ENCODE measurements at places on chromosomes 6 and 20.

DNA sequence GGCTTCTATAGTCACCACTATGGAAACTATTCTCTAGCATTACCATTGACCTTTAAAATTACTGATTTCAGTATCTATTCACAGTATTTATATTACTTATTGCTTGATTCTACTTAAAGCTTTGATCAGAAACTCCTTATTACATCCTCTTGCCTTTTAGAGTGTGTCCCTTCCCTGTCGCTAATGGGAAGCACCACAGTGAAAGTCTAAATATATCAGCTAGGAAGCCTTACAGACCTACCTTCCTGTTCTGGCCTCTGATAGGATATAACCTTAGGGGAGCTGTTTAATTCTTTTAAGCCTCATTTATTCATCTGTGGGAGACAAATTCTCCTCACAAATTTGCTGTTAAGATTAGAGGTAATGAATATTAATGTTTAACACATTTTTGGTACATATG lies 122.7 kb downstream of the ADGRB3 start:
- no peak for DNase-seq

DNA sequence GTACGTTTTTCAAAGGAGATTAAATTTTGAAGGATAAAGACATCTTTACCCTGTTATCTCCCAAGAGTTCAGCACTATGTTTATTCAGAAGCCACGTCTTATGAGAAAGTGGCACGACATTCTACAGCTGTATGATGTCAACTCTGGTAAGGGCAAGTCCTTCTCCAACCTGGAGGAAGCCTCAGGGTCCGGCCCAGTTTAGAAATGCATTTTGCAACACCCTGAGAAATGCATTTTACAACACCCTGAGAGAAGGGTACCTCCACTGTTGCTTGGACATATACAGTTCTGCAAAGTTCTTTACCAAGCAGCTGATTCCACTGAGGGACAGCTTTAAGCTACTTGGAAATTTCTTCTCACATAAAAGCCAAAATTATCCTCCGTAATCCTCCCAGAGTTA lies 17.5 kb downstream of the NAPB start:
- no peak for DNase-seq

DNA sequence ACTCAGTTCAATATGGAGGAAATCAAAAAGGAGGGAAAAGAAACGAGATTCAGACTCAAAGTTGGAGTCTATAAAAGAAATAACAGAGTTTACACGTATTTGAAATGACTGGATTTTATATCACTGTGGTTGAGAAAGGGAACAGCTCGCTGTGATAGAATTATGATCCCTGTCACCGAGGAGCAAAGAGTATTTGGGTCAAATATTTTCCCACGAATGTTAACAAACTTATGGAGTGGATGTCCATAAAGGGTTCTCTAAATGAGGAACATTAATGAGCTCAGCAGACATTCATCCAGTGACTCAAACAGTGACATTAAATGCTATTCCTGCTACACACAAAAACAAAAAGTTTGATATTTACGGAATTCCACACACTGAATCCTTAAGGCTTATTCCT lies 57.9 kb downstream of the FHL5 start:
- no peak for DNase-seq

DNA sequence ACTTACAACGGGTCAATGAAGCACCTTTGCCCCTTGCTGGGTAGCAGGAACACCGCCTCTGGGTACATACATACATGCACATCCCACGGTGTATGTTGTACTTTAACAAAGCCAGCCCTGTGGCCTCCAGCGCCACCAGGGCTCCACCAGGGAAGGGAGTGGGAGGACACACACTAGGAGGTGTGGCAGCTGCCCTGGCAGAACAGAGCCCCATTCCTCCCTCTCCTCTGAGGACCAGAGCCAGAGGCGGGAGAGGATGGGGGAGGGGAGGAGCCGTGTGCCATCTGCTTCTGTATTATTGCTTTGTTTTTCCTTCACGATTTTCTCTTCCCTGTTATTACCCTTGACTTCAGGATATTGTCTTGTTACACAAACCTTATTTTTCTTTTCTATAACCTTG lies 105.8 kb upstream of the TRAF3IP2 start:
- DNase-seq, result no peak

- no peak for DNase-seq
Observed at GRCh38 chr6:46138281-46138680, 8.5 kb downstream of the ENPP4 start.

DNA sequence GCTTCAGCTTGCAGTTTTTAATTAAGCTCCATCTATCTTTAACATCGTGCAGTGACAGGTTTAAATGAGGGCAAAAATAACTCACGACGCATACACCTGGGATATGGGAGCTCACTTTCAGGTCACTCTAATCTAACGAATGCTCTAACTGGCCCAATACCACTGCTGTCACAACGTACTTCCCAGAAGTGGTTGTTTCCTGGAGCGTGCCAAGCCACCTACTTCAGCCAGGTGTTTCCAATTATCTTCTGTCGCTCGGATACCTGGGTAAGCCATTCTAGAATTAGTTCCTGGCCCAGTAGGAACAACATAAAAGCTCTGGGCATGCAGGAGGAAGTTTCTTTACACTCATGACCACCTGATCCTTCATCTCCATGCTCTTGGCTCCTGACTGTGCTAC lies 147.4 kb downstream of the FOXC1 start:
- no peak for DNase-seq

- DNase-seq, result no peak
Observed at GRCh38 chr20:61382194-61382593, 130.1 kb downstream of the CDH4 start.

GRCh38 chr6:148831531-148831930 lies 84.7 kb downstream of the UST start:
- no peak for DNase-seq

- DNase-seq, result no peak
Observed at GRCh38 chr6:157029980-157030690, 253.0 kb downstream of the ARID1B start.

- no peak for DNase-seq
Observed at GRCh38 chr6:53744321-53744720, 50.5 kb upstream of the LRRC1 start.

DNA sequence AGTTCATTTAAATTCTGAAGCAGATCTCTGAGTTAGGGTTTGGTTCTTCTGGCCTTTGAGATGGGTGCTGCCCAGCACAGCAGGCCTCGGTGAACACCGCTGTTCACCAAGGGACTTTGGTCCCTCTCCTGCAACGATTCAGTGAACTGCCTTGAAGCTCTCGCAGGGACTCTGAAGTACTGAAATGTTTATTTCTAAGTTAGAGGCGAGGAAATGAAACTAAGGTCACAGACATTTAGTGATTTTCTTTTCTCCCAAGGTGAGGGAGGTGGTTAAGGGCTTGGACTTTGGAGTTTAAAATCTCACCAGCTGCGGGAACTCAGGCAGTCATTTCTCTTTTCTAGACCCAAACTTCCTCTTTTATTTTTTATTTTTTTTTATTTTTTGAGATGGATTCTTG lies 26.2 kb downstream of the E2F3 start:
- DNase-seq, result no peak

- DNase-seq, result no peak
Observed at GRCh38 chr20:25129428-25129827, 47.5 kb upstream of the VSX1 start.

DNA sequence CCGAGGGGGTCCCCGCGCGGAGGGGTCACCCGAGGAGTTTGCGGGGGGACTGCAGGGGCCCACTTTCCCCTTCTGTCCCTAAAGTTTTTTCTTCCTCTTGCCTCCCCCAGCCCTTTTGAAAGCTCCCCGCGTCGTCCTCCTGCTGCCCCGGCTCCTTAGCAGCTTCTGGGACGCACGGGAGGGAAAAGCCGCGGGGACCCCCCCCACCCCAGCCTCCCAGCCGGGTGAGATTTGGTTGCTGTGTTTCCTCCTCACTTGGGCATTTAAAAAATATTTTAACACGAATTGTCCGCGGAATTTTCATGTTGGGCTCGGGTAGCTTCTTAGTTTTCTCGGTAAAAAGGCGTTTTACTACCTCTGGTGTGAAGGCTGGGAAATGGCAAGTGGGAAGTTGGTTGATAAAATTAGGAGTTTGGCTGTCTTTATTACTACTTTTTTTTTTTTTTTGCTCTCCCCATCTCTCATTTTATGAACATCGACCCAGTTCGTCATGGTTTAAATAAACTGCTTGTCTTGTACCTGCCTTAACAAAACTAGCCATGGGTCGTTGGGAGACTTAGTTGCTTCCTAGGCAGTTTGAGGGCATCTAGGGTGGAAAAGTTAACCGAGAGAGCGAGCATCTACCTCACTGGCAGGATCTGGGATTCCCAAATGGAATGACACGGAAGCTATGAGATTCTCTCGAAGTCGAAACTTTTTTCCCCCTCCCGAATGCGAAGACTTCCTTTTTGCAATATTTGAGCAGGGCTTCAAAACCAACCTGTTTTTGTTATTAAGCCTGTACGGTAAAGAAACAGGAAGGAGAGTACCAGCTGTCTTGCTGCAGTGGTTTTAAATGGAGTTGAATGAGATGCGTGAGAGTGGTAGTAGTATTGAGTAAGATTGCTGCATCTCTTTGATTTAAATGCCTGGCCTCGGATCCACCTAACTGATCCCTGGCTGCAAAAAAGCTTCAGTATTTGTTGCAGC lies 868 bp downstream of the NCOA3 start:
- DNase-seq, result peak; percentile 76

DNA sequence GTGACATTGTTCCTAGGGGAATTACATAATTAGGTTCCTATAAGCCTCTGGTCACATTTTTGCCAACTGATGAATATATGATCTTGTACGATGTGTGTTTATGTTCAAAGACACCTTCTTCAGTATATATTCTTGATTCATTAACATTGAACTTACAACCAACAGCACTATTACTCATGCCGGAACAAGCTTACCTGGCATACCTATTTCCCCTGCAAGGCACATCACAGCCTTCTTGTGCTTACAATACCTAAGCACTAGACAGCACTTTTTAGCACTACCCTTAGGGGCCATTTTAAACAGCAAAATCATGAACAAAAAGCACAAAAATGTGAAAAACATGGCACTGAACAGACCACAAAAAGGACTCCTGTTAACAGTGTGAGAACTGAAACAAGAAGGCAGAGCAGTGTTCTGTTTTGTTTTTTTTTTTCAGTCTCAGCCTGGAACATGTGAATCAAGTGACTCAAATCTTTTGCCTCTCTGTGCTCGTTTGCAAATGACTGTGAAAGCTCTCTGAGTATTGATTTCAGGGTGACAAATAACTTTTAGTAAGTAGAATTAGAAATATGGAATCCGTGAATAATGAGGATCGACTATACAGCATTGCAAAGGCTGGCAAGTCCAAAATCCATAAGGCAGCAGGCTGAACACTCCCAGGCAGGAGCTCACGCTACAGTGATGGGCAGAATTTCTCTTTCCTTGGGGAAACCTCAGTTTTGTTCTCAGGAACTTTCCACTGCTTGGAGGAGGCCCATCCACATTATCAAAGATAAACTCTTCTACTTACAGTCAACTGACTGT lies 102.3 kb upstream of the TSHZ2 start:
- no peak for DNase-seq

- DNase-seq, result no peak
Observed at GRCh38 chr6:32906539-32906938, 34.3 kb downstream of the HLA-DMB start.

DNA sequence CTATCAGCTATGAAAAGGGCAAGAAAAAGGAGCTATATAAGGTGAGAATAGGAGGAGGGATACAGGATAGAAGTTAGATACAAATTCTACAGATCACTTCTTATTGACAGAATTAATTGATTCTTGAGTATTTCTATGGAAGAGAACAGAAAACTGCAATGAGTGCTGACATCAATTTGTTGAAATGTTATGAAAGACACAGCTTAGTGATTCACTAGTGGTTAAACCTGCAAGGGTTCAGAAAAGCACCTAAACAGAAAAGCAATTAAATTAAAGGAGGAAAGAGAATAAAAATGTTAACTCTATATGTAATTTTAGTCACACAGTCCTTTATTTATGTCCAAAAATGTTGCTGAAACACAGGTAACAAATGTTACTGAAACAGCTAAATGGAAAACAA lies 254.4 kb upstream of the RUNX2 start:
- DNase-seq, result no peak

- no peak for DNase-seq
Observed at GRCh38 chr20:31841928-31842327, 3.5 kb downstream of the FOXS1 start.
